ENCODE measurements at places on chromosomes 5 and 9.

GRCh38 chr9:128825923-128826700 is 3.5 kb downstream of the SPOUT1 start:
- DNase-seq, result no peak

DNA sequence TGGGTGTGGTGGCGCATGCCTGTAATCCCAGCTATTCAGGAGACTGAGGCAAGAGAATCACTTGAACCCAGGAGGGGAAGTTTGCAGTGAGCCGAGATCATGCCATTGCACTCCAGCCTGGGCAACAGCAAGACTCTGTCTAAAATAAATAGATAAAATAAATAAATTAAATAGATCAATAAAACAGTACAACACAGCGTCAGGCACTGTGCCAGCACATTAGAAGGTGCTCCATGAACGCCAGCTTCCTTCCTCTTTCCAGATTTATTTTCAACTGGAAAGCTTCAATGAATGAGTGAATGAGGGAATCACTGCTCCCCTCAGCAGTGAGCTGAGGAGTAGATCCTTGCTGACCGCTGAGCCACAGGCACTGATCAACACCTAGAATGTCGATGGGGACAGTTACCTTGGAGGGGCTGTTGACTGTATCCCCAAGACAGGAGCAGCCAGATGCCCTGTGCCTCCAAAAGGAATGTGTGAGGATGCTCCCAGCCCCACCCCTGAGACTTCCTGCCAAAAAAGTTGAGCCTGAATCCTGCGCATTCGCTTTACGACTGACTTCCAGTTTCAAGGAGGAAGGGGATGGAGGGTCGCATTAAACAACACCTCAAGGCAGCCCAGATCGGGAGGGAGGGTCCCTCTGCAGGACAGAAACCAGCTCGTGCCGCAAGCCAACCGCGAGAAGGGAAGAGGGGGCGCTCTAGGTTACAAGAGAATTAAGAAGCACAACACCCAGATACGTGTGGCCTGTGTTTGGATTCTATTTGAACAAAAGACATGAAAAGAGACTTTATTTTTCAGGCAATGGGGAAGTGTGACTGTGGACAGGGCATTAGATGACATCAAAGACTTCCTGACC is 54.0 kb upstream of the CNOT6 start:
- DNase-seq, result peak; percentile 29

DNA sequence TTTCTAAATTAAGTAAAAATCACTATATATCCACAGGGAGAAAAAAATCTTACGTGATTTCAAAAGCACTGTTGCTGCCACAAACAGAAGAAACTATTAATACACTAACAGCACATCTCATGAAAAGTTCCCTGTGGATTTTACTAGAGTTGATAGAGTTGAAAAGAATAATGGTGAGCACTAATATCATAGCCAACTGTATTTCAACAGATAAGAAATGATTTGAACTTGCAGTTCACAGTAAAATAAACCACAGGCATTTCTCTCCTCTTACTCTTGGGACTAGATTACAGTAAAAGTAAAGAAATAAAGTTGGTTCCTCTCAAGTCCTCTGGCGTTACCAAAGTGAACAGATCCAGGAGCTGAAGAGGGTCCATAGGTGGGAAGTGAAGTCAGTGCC is 27.9 kb downstream of the AGTPBP1 start:
- no peak for DNase-seq

GRCh38 chr5:170639221-170639925 is 135.6 kb downstream of the KCNIP1 start:
- no peak for DNase-seq

GRCh38 chr5:10317825-10318682 is 10.4 kb upstream of the CMBL start:
- DNase-seq, result no peak

- no peak for DNase-seq
These were observed 198.4 kb upstream of the MEF2C start for GRCh38 chr5:89081360-89081759.

GRCh38 chr5:370311-370958 is 48.9 kb downstream of the AHRR start:
- DNase-seq, result no peak

- no peak for DNase-seq
These were observed 9.2 kb downstream of the ENC1 start for GRCh38 chr5:74631081-74631953.

DNA sequence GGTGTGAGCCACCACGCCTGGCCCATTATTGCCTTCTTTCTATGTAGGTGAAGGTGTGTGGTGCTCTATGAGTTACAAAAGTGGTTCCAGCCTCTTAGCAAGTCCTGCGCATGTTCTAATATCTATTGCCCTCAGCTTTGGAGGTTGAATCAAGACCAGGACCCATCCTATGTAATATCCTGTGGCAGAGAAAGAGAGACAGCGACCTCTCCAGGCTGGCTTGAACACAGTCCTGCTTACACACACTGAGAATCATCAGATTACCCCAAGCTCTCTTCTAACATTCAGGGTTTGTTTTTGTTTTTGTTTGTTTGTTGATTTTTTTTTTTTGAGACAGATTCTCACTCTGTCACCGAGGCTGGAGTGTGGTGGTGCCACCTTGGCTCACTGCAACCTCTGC is 94.7 kb upstream of the OSMR start:
- DNase-seq, result peak; percentile 5

- no peak for DNase-seq
These were observed 46.6 kb upstream of the GNPDA1 start for GRCh38 chr5:142059304-142059940.

- no peak for DNase-seq
These were observed 121.7 kb downstream of the KCNIP1 start for GRCh38 chr5:170625221-170626165.

- no peak for DNase-seq
These were observed 6.0 kb upstream of the LCP2 start for GRCh38 chr5:170303549-170303948.

DNA sequence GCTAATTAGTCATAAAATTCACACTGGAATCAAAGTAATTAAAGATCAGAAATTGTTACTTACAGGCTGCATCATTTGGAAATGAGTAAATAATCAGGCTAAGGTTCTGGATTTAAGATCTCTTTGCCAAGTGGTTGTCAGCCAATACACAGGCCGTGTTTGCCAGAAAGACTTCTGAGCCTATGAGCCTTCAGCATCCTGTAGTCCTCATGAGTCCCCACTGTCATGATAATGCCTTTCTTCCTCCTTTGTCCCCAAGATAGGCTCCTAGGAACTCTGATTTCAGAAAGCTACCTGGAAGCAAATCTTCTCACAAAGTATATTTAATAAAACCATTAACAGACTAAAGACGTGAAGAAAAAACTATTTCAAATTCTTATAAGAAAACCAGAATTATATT is 810.5 kb downstream of the DNAH5 start:
- DNase-seq, result no peak

- no peak for DNase-seq
These were observed 1.7 kb downstream of the FREM1 start for GRCh38 chr9:14908295-14909180.

DNA sequence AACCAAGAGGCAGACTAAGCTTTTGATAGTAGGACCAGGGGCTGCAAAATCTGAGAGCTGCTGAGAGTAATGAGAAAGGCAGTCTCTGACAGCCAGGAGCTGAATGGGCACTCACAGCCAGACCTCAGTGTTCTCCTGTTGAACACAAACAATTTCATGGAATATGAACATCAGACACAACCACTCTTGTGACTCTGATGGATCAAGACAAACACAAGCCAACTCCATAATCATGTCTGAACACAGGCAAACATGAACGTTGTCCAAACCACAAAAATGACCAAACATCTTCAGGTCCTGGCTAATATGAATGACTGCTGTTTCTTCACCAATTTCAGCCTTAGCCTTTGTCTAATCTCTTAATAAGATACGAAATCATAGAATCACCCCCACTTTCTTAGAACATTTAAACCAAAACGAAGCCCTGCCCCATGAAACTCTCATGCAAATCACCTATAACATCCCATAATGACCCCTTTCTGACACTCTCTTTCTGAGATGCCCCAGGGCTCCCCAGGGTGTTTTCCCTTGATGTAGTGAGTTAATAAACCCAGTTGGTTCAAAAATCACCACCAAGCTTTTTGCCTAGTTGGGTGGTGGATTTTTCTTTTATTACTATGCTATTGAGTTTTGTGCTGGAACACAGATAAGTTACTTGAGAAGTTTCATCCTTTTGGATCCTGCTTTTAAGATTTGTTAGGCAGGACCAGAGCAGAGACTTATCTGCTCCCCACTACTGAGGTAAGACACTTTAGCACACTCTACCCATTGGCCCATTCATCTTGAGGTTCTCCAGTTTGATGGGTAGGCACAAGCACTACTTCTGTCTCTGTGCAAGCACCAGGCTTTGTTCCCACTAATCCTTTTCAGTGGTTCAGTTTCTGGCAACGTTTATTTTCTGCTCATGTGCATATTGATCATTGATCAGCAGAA is 5.9 kb upstream of the ERAP2 start:
- no peak for DNase-seq

GRCh38 chr9:122232796-122233306 is 4.1 kb upstream of the LHX6 start:
- DNase-seq, result no peak

- no peak for DNase-seq
These were observed 57.2 kb downstream of the MTRR start for GRCh38 chr5:7925961-7926695.

GRCh38 chr5:124239572-124239971 is 506.9 kb downstream of the ZNF608 start:
- no peak for DNase-seq

- no peak for DNase-seq
These were observed 128.8 kb downstream of the GPBP1 start for GRCh38 chr5:57302643-57303042.

DNA sequence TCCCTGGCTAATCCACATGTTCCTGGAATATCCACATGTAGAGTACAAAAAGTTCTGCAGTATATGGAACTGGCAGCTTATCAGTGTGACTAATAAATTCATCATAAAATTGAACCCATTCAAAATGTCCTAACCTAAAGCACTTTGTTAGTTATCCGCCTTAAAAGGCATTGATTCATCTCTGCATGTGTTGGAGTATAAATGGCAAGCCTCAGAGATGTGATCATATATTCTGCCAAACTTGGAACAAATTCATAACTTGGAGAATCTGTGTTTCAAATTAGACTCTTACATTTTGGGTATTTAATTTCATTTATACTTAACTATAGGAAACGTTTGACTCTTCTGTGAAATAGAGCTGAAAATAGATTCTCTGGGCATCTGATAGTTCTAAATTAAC is 25.2 kb upstream of the NREP start:
- no peak for DNase-seq

GRCh38 chr5:24161559-24161958 is 483.2 kb downstream of the CDH10 start:
- no peak for DNase-seq

- no peak for DNase-seq
These were observed 209.6 kb downstream of the SEMA6A start for GRCh38 chr5:116365006-116365496.

GRCh38 chr9:111621895-111622480 is 9.1 kb upstream of the DNAJC25 start:
- no peak for DNase-seq

DNA sequence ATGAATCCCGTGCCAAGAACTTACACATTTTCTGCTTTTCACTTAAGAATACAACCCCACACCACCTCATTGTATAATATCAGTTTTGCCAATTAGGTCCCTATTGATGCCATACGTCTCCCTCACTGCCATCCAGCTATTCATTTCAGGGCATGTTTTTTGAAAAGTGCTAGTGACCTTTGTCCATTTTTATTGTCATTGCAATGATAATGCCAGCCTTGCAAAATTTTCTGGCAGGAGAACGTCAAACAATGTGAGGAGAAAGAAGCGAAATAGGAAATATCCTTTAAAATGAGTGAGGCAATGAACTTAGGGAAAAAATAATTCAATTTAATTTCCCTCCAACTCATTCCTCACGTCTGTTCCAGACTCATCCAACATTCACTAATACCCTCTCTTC is 111.8 kb upstream of the CKMT2 start:
- DNase-seq, result no peak

DNA sequence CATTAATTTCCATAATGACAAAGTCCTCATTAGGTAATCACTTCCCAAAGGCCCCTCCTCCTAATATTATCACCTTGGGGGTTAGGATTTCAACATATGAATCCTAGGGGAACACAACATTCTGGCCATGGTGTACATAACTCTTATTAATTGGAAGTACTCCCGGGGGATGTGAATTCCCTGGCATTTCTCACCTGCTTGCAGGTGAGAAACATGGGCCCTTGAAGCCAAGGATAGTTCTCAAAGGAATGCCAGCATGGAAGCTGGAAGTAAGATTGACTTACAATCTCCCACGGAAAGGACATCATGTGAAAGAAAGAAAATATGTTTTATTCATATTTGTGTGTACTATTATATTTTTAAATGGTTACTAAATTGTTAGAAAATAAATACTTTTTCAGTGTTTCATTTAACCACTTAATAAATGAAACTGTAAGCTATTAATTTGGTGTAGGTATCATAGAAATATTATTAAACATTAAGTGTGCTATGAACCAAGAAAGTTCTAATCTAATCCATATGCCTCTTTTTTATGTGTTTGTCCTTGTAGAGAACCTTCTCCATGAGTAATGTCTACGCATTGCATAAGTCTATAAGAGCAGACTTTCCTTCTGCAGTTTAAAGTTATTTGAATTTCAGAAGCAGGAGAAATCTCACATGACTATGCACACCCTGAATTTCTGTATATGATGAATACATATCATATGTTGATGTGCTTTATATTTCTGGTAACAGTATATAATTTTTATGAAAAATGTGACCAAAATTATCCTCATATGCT is 59.4 kb downstream of the ANXA1 start:
- no peak for DNase-seq

- DNase-seq, result no peak
These were observed 26.0 kb downstream of the ELL2 start for GRCh38 chr5:95935553-95936100.

GRCh38 chr5:174807471-174807870 is 83.1 kb downstream of the MSX2 start:
- no peak for DNase-seq

DNA sequence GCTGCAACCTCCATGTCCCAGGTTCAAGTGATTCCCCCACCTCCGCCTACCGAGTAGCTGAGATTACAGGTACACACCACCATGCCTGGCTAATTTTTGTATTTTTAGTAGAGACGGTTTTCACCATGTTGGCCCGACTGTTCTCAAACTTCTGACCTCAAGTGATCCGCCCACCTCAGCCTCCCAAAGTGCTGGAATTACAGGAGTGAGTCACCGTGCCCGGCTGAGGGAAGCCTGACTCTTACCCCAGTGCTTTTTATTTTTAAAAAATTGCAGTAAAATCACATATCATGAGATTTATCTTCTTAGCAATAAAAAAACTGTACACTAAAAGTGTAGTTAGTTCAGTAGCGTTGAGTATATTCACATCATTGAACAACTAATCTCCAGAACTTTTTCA is 105.3 kb downstream of the SLIT3 start:
- DNase-seq, result no peak

DNA sequence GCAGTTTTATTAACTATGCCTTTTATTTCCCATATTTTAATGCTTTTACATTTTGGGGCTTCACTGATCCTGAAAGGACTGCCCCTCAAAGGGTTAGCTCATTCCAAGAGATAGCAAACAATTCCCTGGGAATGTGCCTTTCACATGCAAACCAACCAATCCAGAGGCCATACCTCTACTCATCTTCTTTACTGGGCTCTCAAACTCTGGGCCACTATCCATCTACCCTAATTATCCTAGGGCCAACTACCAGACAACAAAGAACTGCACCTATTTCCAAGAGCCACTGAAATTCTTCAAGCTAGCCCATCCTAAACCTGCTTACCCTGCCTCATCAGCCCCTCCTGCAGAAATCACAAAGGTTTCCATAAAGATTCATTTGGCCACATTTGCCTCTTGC is 364.7 kb downstream of the CDH12 start:
- DNase-seq, result peak; percentile 11
